ENCODE measurements at places on chromosomes 11 and 22.

GRCh38 chr11:127815331-127815730, 772.0 kb downstream of the ETS1 start:
- no peak for DNase-seq

- DNase-seq, result no peak
Observed at GRCh38 chr11:124646148-124646547, 23.5 kb downstream of the TBRG1 start.

GRCh38 chr22:46436595-46437175, 100.7 kb downstream of the CELSR1 start:
- no peak for DNase-seq

GRCh38 chr11:85182441-85183387, 444.4 kb downstream of the DLG2 start:
- peak; percentile 78 for DNase-seq

DNA sequence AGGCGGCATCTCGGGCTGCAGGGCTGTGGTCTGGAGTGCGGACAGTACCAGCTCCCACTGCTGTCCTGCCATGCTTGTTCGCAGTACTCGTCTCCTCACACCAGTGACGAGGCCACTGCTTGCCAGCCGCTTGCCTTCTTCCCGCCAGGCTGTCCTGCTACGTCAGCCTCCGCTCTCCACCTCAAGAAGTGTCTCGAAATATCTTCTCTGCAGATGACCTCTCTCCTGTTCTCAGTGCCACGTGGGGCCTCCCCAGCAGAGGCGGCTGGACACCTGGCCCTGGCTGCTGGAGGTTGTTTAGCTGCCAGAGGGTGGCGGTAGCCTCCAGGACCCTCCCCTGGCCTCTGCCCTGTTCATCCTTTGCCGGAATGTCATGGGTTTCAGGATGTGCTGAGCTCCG, 3.1 kb upstream of the CCDC188 start:
- DNase-seq, result no peak

DNA sequence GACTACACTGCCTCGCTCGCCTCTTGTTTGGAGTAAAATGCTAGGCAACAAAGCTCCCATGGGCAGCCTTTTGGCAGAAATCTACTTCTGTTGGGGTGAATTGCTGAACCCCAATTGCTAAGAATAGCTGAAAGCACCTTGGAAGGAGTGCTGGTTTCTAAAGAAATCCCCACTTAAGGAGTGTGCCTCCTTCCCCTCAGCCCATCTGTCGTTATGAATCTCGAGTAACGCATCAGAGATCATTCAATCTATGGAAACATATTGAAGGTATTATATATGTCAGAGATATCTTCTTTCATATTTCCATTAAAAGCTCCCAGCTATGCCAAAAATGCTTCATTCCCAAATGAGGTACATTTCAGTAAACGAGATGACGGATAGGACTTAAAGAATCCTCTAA, 229.6 kb upstream of the BLID start:
- no peak for DNase-seq

DNA sequence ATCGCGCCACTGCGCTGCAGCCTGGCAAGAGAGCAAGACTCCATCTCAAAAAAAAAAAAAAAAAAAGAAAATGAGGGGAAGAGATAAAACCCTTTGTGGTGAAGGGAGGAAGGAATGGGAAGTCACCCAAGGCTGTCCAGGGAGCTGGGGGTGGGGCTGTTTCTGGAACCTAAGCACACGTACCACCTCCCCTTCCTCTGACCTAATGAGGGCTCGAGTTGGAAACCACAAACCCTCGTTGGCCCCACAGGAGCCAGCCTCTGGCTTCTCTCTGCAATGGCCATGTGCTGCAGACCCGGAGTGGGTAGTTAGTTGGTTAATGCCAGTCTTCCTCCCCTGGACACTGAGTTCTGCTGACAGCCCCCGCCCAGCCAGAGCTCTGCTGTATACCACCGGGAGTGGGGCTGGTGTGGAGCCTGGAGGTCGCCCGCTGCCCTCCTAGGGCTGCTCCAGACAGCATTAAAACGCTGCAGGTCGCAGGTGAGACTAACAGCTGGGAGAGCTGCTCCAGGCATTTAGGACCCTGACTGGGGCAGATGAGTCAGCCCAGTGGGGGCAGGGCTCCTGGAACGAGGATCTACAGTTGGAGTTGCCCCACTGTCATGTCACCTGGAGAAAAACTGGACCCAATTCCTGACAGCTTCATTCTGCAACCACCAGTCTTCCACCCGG, at the start of gene LGALS12:
Gene LGALS12 (plus strand): TSS at position 228 of the 672 bp plus-strand sequence. CDS start 375 bp downstream, at position 603.
- DNase-seq, result no peak

DNA sequence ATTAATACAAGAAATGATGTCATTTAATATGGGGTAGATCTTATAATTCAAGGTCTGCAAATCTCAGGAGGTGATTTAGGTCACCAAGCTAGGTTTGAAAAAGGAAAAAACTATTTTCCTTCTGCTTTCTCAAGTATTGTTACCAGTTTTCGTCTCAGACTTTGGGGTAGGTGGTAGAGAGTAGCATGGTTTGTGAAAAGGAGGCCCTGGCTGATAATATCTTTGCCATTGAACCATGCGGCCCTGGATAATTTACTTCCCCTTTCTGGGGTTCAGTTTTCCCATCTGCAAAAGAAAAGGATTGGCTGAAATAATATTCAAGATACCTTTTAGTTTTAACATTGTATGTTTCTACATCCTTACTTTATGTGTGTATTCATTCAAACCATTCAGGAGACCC, 92.1 kb downstream of the WNT11 start:
- no peak for DNase-seq

GRCh38 chr11:84261707-84262106, 975.5 kb upstream of the CCDC90B start:
- no peak for DNase-seq

DNA sequence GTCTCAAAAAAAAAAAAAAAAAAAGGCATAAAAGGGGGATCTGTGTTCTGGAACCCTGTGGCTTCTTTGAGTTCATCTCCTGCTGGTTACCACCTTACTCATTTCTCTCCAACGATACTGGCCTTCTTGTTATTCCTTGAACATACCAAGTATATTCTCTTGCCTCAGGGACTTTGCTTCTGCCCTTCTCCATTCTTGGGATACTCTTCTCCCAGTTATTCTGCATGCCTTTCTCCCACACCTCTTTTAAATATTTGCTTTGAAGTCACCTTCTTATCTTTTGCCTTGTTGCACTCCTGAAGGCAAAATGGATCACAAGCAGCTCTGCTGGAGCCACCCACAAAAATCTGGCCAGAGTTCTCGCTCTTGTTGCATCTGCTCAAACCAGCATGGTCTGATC, 76.0 kb upstream of the RRM1 start:
- DNase-seq, result no peak

- no peak for DNase-seq
Observed at GRCh38 chr22:17350292-17350691, 19.0 kb upstream of the CECR2 start.

DNA sequence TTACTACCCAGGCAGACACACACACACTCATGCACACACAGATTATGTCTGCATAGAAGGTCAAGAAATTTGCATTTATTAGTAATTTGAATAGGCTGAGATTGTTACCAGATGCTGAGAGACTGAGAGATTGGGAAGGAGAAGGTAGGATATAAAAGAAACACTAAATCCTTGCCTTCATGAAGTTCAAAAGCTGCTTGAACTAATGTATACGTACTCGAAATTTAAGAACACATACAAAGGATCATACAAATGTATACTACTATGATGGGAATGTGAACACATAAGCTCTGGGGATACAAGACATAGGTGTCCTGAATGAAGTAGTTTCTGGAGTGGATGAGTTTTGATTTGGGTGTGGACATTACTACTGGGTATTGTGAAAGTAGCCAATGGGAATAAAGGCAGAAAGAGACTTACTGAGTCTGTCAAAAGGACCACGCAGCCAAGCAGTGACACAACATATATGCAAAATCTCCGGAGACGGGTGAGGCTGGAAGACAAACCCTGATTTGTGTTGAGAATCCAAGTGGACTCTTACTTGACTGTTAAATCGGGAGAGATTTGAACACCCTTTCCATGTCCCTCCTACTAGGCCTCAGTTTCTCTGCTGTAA, 7.3 kb upstream of the PKNOX2 start:
- no peak for DNase-seq

DNA sequence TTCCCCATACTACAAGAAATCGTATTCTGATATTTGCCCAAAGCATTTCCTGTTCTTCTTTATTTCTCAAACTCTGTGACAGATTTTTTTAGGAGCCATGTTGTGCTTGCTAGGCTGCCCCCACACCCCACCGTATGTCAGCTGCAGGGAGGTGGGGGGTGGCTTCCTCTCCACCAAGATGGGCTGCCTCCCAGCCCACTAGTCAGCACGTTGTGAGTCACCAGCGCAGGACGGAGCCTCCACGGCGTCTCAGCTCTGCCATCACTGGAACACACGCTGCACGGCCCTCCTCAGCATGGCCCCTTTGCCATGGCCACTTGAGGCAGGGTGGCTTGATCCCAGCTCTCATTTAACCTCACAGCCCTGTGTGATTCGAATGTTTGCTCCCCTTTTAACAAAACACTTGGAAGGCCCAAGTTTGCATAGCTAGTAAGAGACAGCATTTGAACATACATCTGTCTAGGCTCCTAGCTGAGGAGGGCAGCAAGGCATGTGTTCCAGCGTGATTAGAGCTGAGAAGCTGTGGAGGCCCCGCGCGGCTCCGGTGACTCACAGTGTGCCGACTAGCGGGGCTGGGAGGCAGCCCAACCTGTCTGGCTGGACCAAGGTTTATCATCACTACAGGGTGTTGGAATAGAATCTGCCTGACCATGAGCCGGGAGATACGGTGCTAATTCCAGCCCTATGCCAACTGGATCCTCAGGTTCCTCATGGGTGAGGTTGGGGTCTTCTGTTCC, 180.7 kb upstream of the NCAM1 start:
- no peak for DNase-seq

- no peak for DNase-seq
Observed at GRCh38 chr11:100619484-100619883, 67.6 kb upstream of the ARHGAP42 start.
